ENCODE measurements at places on chromosomes 12 and 14.

DNA sequence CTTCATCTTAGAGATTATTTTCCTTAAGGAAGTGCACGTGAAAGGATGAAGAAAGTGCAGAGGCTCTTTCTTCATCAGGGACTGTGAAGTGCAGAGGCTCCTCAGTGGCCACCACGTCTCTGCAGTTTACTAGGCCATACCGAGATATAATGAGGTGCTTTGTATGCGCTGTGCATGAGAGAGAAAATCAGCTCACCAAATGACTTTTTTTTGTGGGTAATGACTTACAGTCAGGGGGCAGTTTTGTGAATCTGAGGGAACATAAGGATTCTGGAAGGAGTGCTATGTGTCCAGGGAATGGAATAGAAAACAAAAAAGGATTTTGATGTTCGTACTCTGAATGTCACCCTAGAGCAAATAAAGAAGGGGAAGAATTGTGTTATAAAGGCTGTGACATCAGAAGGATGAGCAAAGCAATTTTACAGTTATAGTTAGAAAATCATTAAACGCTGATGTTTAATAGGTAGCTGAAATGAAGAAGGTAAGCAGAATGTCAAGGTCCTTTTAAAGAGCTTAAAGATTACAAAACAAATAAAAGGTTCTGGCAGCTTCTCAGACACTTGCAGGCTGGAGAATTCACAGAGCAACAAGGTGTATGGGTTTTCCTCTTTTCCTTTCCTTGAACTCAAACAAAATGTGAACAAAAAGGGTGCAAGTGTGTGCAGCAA, 247.5 kb upstream of the NOVA1 start:
- no peak for DNase-seq

DNA sequence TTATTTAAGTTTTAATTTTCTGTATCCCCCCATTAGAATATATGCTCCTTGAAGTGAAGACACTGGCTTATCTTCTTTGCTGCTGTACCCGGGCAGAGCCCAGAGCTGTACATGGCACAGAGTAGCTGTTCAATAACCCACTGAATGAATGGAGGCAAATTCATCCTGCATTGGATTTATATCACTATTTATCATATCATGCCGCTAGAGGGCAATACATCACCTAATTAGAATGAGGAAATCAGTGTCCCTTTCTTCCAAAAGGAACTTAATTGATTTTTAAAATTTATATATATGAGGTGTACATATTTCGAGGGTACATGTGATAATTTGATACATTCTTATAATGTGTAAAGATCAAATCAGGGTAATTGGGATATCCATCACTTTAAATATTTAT, 89.2 kb upstream of the TMEM260 start:
- no peak for DNase-seq

DNA sequence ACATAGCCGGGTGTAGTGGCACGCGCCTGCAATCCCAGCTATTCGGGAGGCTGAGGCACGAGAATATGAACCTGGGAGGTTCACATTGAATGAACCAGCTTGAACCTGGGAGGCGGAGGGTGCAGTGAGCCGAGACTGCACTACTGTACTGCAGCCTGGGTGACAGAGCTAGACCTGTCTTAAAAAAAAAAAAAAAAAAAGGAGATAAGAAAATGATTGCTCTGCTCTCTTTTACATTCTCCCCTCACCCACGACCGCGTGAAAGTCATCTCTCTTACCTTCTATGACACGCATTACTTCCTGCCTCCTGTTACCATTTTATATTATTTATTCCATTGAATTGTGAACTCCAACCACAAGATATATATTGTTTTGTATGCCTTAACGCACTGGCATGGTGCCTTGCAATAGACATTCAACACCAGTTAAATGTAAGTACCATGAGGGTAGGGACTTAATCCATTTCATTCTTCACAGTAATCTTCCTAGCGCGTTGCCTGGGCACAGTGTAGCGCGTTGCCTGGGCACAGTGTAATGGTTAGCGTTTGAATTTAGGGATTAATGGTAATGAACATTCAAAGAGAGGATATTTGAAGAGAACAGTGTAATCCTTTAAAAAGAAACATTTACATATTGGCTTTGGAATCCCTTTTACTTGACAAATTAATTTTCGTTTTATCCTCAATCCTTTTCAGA, 2.7 kb downstream of the RAP1B start:
- DNase-seq, result no peak

DNA sequence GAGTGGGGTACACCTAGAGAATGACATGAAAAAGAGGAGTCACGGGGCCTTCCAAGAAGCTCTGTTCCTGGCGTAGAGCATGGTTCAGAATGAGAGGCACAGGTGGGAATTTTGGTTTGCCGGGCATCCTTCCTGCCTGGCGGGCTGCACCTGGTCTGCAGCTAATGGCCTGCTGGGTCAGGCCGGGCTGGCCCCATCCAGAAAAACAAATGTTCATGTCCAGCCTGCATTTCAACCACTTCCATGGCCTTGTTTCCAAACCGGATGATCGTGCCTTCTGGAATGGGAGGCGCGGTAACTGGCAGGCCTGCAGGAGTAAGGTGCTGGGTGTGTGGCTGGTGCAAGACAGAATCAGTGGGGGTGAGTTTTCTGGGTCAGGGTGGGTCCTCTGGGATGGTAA, 14.4 kb downstream of the TEAD4 start:
- DNase-seq, result no peak

GRCh38 chr12:53034459-53034858, 15.4 kb upstream of the TNS2 start:
- DNase-seq, result no peak

GRCh38 chr14:104239861-104240301, 101.5 kb downstream of the KIF26A start:
- DNase-seq, result no peak

DNA sequence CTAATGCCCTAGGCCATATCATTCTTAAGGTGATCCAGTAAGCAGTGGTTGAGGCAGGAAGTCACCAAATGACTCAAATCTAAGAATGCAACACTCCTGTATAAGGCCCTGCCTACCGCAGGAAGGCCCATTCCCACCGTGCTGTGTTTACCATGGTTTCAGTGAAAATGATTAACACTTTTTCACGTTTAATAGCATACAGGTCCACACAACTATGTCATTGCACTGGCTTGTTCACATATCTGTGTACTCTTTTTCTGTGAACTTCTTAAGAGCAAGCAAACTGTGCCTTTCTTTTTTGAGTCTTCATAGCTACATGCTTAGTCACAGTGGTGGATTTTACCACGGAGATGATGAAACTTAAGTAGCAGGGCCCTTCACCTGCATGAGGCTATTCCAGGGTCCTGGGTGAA, 214.9 kb downstream of the CNTN1 start:
- DNase-seq, result no peak

- DNase-seq, result no peak
Measured at GRCh38 chr12:2957816-2958431, 1.3 kb upstream of the TEAD4 start.

GRCh38 chr14:69055125-69055524, 76.0 kb upstream of the ACTN1 start:
- DNase-seq, result no peak

DNA sequence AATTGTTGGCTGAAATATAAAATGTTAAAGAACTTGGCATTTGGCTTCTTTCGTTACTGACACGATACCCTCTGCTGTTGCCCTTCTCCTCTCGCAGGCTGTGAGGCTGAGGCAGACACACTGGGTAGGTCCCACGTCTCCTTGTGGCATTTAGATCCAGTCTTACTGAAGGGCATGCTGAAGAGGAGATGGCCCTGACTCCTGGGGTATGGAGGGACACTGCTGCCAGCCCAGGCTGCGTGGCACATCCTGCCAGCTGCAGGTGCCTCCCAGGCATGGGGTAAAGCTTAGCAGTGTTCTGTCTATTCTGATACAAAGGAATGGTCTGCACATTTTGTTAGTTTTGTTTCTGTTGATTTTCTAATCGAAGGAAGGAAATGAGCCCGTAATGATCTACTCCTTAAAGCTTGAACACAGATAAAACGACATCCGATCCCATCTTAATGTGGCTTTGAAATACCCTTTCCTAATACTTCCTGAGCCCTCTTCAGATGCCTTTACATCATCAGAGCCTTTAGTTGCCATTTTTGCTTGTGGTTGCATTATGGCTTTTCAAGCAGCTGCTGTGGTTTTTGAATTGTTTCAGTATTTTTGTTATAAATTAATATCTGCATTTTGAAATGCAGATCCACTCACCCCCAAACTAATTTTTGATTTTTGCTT, 61.1 kb downstream of the WDR20 start:
- no peak for DNase-seq

GRCh38 chr12:126976579-126976978, 1290.4 kb upstream of the TMEM132C start:
- no peak for DNase-seq

- DNase-seq, result no peak
Measured at GRCh38 chr12:67531051-67531450, 117.5 kb upstream of the DYRK2 start.

DNA sequence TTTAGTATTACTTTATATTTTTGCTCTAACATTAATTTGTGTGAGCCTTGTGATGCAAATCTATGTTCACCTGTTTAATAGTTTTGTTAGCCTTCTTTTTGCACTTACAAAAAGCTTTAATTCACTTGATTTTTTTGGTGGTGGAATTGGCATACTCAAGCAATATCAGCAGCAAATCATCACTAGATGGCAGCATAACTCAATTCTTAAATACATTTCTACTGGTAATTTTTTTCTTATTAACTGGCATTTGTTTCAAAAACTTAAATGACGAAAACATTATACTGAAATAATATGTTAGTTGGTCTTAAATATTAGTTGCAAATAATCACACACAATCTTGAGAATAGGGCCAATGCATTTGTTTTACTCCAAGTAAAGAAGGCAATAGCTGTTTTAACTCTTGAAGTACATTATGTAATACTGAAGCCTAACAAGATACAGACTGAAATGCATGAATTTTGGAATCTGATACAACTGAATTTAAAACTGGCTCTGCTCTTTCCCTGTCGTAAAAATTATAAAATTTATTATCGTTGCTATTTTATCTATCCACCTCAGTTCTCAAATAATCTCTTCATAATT, 151.5 kb downstream of the ATXN7L3B start:
- DNase-seq, result no peak

GRCh38 chr14:51989293-51990234, at the start of gene RTRAF:
Gene RTRAF (plus strand): TSS chr14:51989546. CDS start chr14:51989640, 94 bp downstream.
- peak; percentile 92 for DNase-seq

- DNase-seq, result no peak
Measured at GRCh38 chr12:85060916-85061315, 24.8 kb downstream of the LRRIQ1 start.

- no peak for DNase-seq
Measured at GRCh38 chr12:103881261-103881660, 40.2 kb upstream of the NT5DC3 start.

DNA sequence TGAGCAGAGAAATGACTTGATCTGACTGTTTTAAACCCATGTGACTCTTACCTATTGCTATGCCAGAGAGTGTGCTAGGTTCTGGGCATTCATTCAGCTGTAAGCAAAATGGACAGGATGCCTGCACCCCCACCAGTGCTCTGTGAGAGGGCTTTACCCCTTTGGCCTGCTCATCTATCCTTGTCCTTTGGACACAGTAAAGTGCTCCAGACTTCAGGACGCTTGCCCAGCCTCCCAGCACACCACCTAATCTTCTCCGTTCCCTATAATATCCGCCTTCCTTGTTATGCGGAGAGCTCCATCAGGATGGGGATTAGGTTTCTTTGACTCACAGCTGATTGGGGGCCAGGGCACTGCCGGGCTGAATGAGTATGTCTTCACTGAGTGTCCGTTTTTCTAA, 4.4 kb upstream of the ZNF839 start:
- DNase-seq, result no peak

DNA sequence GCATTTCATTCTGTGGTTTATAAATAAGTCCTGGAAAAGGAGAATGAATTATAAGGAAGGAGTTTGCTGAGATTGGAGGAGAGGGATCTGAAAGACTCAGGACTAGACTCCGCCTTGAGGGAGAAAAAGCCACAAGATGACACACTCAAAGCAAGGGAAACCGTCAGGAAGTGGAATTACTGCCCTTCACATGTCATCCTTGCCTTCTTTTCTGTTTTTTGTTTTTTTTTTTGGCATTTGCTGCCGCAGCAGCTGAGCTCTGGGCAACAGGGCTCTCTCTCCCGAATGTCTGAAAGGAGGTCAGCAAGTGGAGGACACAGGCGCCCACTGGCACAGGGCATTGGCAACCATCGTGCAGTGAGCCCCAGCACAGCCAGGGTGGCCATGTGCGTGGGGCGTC, 344.9 kb downstream of the DPF3 start:
- no peak for DNase-seq

DNA sequence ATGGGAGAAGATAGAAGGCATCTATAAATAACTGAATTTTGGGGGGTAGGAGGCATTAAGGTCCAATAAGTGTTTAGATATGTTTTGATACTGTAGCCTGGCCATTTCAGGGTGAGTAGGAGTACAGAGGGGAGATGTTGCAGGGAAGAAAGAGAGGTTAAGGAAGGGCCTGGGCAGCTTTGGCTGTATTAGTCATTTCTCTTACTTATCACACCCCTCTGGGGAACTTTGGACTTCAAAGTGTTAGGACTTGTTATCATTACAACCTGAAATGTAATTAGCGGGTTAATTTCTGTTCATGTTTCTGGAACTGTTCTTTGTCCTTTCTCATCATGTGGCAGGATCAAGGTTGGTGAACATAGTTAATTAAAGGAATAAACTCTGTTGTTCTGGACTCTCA, 40.3 kb downstream of the SUSD6 start:
- DNase-seq, result no peak

DNA sequence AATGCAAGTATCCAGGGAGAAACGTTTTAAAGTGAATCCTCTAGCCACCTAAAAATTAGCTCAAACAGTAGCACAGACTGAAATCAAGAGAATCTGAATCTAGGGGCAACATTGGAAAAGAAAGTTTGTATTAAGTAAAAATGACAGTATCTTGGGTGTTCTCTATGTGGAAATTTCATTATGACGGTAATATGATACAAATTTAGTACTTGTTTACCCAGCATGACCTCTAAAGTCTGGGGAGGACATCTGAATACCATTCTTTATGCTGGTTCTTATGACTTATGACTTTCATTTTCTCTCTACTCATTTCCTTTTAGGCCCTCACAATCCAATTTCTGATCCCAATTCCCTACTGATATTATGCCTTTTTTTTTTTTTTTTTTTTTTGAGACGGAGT, 14.0 kb downstream of the GTSF1 start:
- no peak for DNase-seq

- DNase-seq, result no peak
Measured at GRCh38 chr12:71655907-71656306, 7.7 kb downstream of the ZFC3H1 start.

DNA sequence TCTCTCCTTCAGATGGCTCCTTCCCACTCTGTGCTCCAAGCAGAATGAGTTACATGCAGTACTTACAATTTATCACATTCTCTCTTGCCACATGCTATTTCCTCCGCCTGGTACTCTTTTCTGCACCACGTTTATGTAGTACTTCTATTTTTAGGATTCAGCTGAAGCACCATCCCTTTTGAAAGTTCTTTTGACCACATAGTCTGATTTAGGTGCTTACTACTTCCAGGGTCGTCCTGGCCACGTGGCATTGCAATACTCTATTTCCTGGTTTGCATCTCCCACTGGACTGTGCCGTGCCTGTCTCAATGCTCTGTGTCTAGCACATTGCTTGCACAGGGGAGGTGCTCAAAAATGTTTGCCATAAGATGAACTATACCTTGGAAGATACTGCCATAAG, 16.3 kb upstream of the TBC1D30 start:
- no peak for DNase-seq

All from mesothelial cell of epicardium (in vitro differentiated cells).